GM23248 (cell line): ENCODE measurements at places on chromosomes 5 and 9. TPM values are rescaled to one million over a fixed set of nuclear protein-coding genes. Genes with fewer than 3 reads are reported as not detected.

The GZMA gene
- total RNA-seq: not detected in 2 replicates

The SLC12A7 gene
- total RNA-seq: 1.6 and 1.9 TPM in 2 replicates

The IL9 gene
- not detected in 2 replicates for total RNA-seq

The GRAMD2B gene
- total RNA-seq: 88.5 and 90.4 TPM in 2 replicates

The TMEM8B gene
- total RNA-seq: 3.7 and 3.9 TPM in 2 replicates

The ORM2 gene
- not detected in 2 replicates for total RNA-seq

The APBA1 gene
- total RNA-seq: 4.3 and 11.3 TPM in 2 replicates

The BRIX1 gene
- 22.5 and 39.7 TPM in 2 replicates for total RNA-seq

The RALGPS1 gene
- 1.8 and 2.1 TPM in 2 replicates for total RNA-seq
